ENCODE measurements at places on chromosomes 7 and 10.

- DNase-seq, result no peak
Observed at GRCh38 chr7:148289630-148290029, 300.9 kb upstream of the C7orf33 start.

- no peak for DNase-seq
Observed at GRCh38 chr7:44555350-44555749, 14.2 kb upstream of the NPC1L1 start.

GRCh38 chr10:65611592-65611991 is 1314.2 kb upstream of the LRRTM3 start:
- DNase-seq, result no peak

- DNase-seq, result peak; percentile 79
Observed at GRCh38 chr10:78805176-78805575, 263.6 kb upstream of the ZMIZ1 start.

- no peak for DNase-seq
Observed at GRCh38 chr7:24406053-24406788, 122.2 kb downstream of the NPY start.

GRCh38 chr10:47022311-47023131 is 111.3 kb downstream of the PTPN20 start:
- DNase-seq, result peak; percentile 3

GRCh38 chr10:131474416-131474815 is 162.9 kb upstream of the TCERG1L start:
- DNase-seq, result no peak

DNA sequence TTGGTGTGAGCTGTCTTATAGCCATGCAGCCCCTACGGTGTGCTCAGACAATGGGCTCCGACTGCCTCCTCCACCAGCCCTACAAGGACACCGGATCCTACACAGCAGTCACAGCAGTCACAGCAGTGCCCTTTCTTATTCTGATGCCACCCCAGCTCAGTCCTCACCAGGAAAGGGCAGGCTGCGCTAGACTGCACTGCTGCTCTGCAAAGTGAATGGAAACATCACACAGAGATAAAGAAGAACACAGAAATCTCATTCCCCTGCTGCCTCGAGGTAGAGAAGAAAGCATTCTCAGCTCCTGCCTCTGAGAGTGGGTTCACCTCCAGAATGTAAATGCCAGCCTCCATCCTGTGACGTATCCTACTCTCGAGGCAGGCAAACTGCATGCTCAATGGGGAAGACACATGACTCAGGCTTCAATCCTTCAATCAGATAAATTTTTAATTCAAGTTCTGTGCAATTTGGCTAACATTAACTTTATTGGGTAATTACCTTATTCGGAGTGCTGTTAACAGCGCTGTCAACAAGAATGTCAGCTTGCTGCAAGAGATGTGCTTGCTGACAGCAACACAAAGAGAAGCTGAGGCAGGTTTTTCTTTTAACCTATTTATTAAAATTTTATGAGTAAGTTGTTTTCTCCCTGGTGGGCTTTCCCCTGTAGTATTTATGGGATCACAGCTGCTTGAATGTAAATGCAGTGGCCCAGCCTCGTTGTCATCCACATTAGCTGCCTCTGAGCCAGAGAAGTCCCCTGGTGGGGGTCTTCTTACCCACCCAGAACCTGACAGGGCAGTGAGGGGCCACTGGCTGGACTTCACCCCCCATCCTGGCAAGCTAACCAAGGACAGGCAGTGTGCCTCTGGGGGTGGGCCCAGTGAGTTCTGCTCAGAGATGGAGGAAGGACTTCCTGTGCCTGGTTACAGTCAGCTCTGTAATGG is 241.3 kb upstream of the KMT2E start:
- no peak for DNase-seq

- peak; percentile 82 for DNase-seq
Observed at GRCh38 chr7:37198906-37199485, 249.7 kb downstream of the ELMO1 start.

DNA sequence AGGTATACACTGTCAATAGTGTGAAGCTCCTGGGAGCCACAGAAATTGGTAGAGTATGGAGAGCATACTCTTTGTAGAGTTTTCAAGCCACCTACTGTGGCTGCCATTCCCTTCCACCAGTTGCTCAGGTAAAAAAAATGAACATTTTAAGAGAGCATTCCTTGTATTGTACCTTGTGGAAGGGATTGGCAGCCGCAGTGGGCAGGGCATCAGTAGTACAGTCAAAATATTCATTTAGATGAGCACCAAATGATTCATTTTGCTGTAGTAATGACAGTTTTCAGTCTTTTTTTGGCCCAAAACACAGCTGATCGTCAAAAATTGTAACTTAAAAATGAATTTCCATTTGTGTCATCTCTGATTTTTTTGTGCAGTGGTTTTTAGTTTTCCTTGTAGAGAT is 304.9 kb downstream of the ATRNL1 start:
- DNase-seq, result no peak

- no peak for DNase-seq
Observed at GRCh38 chr7:17234030-17234397, 64.4 kb upstream of the AHR start.

DNA sequence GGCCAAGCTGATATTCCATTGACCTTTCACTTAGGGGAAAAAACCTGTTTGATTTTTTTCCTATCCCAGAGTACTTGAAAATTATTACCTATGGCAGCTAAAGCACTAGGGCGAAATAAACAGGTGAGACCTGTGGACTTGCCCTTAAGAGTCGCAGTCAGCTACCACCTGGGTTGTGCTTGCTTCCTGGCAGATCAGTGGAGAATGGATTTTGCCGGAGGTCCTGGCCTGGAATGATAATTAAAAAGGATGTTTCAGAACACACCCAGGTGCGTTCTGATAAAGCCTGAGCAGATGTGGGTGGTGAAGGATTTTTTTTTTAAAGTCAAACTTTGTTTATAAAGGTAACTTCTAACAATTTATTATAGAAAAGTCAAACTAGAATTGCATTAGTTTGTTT is 59.1 kb downstream of the AUTS2 start:
- DNase-seq, result no peak

DNA sequence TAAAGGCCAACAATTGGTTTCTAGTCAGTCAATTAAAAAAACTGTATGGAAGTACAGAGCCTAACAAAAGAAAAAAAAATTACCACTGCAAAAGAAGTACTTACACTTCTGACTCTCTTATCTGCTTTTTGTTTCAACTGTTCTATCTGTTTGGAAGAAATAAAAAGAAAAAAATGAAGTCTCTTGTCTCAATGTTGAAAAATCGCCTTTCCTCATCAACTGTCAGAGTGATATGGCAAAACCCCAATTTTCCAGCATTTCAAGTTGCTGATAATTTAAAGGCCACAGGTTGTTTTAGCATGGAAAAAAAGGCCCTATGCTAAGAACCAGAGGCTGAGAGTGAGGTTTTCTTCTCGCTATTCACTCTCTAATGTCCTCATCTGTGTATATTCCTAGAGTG is 13.6 kb downstream of the ZDHHC6 start:
- DNase-seq, result no peak

GRCh38 chr10:36336315-36336714 is 694.2 kb upstream of the FZD8 start:
- DNase-seq, result no peak

- no peak for DNase-seq
Observed at GRCh38 chr7:36227223-36227622, 74.2 kb downstream of the EEPD1 start.

GRCh38 chr7:55641273-55641691 is 69.0 kb upstream of the VOPP1 start:
- peak; percentile 38 for DNase-seq

- DNase-seq, result no peak
Observed at GRCh38 chr10:124384172-124384571, 34.6 kb downstream of the OAT start.

DNA sequence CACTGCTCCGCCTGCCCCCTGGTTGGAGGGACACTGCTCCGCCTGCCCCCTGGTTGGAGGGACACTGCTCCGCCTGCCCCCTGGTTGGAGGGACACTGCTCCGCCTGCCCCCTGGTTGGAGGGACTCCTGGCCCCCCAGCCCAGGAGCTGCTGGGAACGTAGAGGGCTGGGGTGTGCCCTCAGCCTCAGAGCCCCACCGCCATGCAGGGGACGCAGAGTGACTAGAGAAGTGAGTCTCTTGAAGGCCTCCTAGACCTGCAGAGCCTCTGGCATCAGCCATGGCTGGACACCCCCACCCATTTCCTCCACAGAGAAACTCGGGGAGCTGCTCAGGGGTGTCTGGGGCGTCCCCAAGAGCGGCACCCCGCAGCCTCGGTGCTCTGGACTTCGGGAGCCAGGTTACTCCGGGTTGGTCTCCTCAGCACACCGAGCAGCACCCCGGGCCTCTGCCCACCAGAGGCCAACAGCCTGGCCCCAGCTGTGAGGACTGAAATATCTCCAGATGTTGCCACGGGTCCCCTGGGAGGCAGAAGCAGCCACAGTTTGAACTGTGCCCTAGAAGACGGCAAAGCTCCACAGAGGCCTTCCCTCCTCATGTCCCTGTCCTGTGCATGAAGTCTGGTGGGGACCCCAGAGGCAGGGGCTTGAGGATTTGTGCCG is 191.9 kb downstream of the ELFN1 start:
- no peak for DNase-seq

- no peak for DNase-seq
Observed at GRCh38 chr7:26681819-26682418, 182.5 kb downstream of the SKAP2 start.

DNA sequence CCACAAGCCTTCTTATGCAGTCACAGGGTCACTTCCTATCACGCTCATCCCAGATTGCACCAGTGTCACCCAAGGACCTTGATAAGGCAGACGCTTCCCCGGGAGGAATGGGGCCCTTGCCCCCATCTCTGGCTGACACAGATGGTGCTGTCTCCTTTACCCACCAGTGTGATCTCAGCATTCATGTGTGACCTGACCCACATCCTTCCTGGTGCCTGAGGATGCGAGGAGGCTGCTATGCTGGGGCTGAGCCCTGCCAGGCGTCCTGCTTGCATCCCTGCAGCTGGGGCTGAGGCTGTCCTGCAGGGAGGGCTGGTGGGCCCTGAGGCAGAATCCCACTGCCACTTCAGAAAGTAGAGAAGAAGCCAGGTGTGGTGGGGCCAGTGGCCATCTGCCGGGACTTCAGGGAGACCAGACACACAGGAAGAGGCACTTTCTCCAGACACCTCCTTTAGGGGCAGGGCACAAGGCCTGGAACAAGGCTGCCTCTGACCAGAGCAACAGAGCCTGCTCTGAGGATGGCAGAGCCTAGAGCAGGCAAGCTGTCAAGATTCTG is 35.3 kb downstream of the RASGEF1A start:
- DNase-seq, result peak; percentile 6

DNA sequence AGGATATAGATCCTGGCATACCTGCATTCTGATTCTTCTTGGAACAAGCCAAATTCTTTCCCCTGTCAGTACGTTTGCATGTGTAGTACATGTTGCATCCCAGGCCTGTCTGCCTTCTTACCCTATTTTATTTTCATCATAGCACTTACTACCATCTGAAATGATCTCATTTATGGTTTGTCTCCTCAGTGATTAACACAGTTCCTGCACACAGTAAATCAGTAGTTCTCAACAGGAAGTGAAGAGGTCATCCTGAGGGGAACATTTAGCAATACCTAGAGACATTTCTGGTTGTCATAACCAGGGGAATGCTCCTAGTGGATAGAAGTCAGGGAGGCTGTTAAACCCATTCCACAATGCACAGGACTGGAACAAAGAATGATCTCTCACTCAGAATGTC is 38.2 kb upstream of the SLC26A4 start:
- DNase-seq, result no peak

- DNase-seq, result no peak
Observed at GRCh38 chr7:157877298-157878090, 540.7 kb downstream of the DNAJB6 start.
